LoVo (cell line): ENCODE measurements at places on chromosomes 3 and 15.

DNA sequence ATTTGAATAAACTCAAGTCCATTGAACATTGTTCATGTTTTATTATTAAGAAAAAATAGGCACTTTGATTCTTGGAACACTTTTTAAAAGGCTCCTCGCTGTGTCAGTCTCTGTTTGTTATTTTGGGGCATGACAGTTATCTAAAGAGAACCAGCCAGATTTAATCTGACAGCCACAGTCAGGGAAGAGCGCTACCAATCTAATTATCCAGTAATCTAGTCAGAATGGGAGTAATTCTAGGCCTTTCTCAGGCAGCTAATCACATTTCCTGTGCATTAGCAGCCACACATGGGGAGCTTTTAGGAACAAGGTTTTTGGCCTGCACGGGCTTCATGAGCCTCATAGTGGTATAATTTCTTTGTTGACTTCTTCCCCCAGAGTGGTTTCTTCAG lies 362.2 kb downstream of the RBMS3 start:
- no peak for DNase-seq

DNA sequence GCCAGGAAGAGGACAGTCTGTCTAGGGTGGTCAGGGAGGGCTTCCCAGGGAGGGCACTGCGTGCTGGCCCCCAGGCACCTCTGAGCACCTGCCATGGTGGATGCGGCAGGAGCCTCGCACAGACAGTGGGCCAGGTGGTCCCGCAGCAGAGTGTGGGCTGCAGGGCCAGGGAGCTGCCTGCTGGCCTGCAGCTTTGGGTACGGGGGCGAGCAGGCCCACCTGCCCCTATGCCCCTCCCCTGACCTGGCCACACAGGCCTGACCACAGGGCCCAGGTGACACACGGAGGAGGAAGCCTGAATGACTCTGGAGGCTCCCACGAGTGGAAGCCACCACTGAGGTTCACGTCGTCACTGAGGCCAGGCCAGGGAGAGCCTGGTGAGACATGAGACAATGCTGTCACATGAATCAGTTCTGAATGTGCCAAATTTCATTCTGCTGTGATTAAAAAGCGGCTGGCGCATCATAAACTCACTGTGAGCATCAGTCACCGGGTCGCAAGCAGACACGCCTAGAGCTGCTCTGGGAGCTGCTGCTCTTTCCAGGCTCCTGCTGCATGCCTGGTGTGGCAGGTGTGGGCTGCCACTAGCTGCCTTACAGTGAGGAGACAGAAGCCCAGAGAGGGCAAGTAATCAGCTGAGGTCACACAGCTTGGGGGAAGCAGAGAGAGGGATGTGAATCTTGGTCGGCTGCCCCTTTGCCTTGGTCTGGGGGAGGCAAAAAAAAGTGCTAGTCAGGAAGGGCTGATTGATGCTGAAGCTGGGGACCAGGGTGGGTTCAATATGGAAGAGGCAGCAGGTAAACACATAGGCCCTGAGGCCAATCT lies 39.5 kb upstream of the IQSEC1 start:
- no peak for DNase-seq

DNA sequence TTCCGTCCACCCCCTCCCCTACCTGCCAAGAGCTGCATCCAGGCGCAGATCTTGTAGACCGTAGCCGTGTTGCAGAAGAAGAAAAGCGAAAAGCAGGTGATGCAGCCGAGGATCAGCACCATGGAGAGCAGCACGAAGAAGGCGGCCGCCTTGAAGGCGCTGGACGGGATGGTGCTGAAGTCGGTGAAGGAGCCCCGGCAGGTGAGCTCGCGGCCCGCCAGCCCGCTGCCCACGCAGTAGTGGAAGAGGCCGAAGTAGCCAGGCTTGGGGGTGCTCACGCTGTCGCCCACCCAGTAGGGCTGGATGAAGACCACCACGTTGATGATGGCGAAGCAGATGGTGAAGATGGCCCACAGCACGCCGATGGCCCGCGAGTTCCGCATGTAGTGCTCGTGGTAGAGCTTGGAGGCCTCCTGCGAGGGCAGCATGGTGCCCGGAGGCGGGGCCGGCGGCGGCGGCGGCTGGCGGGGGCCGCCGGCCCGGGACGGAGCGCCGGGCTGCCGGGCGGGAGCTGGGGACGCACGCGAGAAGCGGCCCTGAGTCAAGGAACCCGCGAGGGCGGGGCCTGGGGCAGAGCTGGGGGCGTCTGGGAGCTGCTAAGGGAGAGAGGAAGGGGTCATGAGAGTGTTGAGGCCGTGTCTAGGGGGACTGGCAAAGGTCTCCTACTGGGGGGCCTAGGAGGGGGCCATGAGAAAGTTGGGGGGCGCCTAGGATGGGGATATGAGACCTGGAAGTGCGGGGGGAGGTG lies 1.2 kb downstream of the LHFPL4 start:
- no peak for DNase-seq

- no peak for DNase-seq
These were observed 30.7 kb upstream of the KY start for GRCh38 chr3:134681522-134681900.

GRCh38 chr15:83559310-83559966 lies 94.5 kb upstream of the ADAMTSL3 start:
- DNase-seq = peak; percentile 73

DNA sequence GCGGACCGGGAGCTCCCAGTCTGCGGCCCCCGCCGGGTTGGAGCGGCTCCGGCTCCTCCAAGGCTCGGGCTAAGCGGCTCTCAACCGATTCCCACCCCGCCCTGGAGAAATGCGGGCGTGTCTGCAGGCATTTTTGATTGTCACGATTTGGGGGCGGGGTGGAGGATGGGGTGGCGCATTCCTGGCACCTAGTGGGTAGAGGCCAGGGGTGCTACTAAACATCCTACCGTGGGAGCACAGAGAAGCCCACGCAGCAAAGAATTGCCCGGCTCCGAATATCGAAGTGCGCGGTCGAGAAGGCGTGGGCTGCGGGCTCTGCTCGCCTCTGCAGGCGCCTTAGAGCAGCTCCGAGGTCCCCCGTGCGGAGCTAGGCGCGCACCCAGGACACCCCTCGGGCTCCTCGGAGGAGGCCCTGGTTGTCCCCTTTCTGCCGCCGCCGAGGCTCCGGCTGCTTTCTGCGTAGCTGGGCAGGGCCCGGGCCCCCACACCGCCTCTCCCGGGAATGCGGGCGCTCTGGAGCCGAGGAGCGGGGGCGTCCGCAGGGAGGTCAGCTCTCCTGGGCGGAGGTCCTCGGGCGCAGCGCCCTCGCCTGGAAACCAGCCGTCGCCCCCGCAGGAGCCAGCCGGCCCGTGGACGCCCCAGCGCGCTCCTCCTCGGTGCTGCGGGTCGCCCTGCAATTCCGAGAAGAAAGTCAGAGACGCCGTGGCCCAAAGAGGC lies 16.5 kb upstream of the LAMP3 start:
- peak; percentile 54 for DNase-seq

DNA sequence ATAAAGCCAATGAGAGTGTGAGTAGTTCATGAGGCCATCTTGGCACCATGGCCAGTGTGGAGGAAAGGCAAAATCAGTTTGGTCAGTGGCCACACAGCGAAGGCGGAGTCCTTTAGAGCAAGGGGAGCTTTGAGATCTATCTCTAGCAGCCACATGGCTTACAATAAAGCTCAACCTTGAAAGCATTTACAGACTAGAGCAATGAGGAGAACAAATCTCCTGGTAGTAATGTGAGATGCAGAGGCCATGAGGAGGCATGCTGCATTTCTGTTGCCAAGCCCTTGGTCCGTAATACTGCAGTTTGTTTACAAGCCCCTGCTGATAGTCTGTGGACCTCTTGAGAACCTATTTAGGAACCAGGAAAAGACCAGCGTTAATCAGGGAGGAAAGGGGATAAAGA lies 381.5 kb upstream of the C2CD4B start:
- DNase-seq = no peak

GRCh38 chr3:32593903-32594525 lies 23.4 kb upstream of the DYNC1LI1 start:
- DNase-seq = no peak

- DNase-seq = no peak
These were observed 1.2 kb downstream of the YEATS2 start for GRCh38 chr3:183698756-183699155.

DNA sequence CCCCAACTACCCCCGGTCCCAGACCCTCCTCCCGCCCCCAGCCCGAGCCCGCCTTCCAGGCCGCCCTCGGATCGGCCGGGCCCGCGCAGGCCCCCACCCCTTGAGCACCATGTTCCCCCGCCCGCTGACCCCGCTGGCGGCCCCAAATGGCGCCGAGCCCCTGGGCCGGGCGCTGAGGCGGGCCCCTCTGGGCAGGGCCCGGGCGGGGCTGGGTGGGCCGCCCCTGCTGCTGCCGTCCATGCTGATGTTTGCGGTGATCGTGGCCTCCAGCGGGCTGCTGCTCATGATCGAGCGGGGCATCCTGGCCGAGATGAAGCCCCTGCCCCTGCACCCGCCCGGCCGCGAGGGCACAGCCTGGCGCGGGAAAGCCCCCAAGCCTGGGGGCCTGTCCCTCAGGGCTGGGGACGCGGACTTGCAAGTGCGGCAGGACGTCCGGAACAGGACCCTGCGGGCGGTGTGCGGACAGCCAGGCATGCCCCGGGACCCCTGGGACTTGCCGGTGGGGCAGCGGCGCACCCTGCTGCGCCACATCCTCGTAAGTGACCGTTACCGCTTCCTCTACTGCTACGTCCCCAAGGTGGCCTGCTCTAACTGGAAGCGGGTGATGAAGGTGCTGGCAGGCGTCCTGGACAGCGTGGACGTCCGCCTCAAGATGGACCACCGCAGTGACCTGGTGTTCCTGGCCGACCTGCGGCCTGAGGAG lies 472 bp downstream of the CHST14 start:
- no peak for DNase-seq

DNA sequence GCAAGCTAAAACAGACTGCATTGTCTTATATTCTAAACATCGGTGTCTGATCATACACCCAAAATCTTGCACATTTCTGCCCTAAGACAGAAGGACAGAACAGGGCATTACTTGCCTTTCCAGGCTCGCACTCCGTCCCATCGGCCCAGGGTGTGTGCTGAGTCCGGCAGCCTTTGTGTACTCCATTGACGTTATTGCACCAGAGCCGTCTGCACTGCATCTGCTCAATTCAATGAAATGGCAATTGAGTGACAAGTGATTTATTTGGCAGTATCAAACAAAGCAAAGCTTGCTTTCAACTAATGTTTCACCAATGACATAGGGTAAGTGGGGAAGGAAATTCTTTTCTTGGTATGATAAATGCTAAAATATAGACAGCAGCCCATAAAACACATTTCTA lies 40.0 kb downstream of the ADAMTS9 start:
- no peak for DNase-seq

DNA sequence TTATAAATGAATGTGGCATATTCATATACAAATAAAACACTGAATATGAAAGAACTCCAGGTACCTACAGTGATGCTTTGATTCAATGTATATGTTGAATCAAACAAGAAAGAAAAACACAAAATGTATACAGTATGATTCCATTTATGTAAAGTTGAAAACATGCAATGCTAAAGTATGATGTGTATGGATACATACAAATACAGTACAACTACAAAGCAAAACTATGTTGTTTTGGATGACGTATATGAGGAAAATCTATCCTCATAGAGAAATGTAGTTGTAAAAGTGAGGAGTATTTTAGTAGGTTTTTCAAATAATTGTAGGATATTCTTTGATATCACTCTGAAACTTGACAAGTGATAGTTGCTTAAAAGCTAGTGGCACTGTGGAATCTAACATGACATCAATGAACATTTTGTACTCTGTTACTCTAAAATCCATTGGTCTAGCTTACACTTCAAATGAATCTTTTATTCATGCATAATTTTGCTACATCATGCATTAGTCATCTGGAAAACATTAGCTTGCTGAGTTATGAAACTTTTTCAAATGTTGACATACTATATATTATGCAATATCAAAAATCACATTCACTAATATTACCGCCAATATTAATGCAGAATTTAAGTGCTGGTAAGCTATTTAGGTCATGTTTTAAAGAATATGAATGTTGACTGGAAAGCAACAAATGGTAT lies 278.1 kb upstream of the CHRNA7 start:
- no peak for DNase-seq

GRCh38 chr3:184586851-184587250 lies 25.3 kb downstream of the EPHB3 start:
- no peak for DNase-seq

GRCh38 chr3:179717219-179717618 lies 64.4 kb downstream of the USP13 start:
- DNase-seq = no peak

- no peak for DNase-seq
These were observed 82.9 kb upstream of the CDAN1 start for GRCh38 chr15:42819786-42820185.

DNA sequence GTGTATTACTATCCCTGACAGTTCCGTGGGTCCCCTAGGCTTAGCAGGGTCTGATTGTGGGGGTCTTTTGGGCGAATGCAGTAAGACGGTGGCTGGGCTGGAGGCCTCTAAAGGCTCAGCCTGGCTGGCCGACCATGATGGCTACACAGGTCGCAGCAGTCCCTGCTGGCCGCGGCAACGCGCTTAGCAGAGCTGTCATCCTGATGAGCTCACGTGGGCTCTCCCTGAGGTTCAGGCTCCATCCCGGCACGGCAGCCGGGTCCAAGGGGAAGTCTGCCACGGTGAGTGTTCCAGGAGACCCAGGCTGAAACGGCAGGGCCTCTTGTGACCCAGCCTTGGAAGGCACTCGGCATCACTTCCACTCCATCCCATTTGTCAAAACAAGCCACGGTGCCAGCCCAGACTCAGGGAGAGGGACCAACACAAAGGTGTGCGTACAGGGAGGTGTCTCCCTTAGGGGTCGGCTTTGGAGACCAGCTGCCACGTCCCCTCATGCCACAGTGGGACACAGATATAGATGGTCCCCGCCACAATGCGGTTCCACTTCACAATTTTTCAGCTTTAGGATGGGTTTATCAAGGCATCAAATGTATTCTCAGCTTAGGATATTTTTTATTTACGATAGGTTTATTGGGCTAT lies 101.8 kb downstream of the XXYLT1 start:
- no peak for DNase-seq

DNA sequence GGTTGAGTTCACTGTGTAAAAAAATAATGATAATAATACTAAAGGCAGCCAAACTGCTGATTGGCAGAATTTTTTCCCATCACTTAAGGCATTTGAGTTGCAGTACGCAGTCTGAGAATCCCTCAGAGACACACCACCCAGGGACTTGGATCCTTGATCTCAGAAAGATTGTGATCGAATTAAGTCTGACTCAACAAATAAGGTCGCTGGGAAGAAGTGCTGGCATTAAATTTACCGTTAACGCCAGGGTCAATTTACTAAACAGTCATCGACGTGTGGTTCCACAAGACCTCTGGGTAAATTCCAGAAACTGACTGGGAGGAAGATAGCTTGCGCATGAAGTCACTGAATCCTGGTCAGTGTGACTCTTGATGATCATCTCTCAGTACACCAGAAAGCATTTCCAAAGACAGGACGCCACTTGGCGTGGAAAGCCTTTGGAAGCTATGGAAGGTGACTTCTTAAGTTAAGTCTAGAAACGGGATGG lies 48.3 kb upstream of the CGNL1 start:
- DNase-seq = no peak

- DNase-seq = no peak
These were observed 252.1 kb upstream of the ST8SIA2 start for GRCh38 chr15:92141607-92142006.

DNA sequence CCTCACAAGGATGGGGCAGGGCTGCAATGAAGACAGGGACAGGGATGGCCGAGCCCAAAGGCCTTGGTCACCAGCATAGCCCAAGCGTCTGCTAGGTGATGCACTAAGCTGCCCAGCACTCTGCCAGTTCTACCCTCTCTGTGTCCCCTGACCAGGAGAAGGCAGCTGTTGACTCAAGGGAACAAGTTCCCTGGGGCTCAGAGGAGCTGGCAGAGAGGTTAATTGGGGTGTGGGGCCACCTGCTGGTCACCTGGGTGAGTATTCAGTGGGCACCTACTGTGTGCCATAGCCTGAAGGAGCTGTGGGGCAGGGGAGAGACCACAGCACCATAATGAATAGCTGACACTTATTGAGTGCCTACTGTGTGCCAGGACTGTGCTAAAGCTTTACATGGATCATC lies 22.0 kb upstream of the DOCK3 start:
- no peak for DNase-seq
